ENCODE measurements at places on chromosomes 12 and 14.
A peak's percentile ranks its signal among the peaks of the same experiment; 100 is the strongest.

DNA sequence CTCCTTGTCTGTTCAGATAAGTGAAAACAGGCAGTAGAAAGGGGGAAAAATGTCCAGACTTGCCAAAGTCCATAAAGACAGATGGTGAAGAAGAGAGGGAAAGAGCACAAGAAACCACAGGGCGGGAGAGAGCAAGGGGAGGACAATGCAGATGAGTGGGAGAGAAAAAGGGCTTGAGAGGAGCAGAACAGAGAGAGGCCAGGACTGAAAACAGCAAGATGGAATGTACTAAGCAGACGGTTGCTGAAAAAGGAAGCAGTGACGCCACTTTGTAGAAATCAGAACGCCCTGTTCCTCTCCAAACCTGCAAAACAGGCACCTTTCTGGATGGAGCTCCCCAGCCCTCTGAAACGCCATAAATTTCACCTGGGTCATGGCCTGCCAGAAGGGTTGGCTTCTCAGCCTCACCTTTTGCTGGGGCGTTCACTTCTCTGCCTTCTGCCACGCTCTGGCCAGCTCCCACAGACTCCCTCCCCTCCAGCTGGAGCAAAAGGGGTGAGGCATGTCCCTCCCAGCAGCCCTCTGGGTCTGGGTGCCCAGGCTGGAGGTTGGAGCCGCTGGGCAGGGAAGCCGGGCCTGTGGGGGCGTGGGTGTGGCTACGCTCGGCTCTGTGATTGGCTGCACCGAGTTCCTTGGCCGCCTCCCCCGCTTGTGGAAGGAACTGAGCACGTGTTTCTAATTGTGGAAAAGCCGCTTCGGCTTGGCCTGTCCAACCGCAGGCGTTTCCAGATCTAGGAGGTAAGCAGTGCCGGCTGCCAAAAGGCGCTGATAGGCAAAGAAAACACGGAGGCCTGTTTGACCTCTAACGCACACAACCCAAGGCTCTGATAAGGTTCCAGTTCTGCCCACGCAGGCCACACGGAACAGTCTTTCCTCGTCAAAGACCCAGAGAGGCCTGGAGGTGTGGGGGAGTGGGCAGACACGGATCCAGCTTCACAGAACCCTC lies 29.3 kb downstream of the SLC7A8 start:
- DNase-seq, result no peak

- no peak for DNase-seq
Measured at GRCh38 chr14:23062002-23062401, 4.7 kb upstream of the CDH24 start.

DNA sequence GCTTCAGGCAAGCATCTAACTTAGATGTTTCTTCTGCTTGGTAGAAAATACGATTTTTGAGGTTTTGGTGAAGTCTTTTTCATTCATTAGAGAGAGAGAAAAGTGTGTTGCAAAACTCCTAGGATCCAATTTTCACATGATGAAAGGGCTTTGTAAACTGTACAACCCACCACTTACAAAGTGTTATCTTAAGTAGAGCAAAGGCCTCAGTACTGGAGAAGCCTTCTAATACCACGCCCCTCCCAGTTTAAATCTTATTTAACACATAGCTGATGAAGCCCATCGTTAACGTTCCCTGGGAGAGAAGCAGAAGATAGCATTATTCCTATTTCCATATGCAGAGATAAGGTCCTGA lies 869 bp downstream of the APOLD1 start:
- DNase-seq, result no peak

- no peak for DNase-seq
Measured at GRCh38 chr12:479161-479560, 19.4 kb downstream of the B4GALNT3 start.

- DNase-seq, result no peak
Measured at GRCh38 chr14:66717561-66718140, 209.7 kb downstream of the GPHN start.

GRCh38 chr14:59754256-59754655 lies 116.3 kb downstream of the RTN1 start:
- DNase-seq, result no peak

DNA sequence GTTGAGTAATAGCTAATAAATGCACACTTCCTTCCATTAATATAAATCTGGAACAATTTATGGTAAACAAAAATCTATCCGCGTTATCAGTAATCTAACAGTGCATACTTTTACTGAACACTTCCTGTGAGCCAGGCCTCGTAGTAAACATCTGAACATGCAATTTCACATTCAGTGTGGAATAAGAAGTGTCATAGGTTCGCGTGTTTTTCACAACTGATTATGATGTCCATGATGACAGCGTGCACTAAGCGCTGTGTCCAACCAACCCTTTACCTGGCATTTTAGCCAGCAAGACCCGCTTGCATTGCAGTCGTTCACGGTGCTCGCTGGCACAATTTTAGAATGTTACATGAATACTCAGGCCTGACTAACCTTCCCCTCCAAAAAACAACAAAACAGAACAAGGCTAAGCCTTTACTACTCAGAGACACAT lies 2.1 kb downstream of the PNMA1 start:
- no peak for DNase-seq

GRCh38 chr14:65019944-65020566 lies 33.4 kb downstream of the FNTB start:
- no peak for DNase-seq

DNA sequence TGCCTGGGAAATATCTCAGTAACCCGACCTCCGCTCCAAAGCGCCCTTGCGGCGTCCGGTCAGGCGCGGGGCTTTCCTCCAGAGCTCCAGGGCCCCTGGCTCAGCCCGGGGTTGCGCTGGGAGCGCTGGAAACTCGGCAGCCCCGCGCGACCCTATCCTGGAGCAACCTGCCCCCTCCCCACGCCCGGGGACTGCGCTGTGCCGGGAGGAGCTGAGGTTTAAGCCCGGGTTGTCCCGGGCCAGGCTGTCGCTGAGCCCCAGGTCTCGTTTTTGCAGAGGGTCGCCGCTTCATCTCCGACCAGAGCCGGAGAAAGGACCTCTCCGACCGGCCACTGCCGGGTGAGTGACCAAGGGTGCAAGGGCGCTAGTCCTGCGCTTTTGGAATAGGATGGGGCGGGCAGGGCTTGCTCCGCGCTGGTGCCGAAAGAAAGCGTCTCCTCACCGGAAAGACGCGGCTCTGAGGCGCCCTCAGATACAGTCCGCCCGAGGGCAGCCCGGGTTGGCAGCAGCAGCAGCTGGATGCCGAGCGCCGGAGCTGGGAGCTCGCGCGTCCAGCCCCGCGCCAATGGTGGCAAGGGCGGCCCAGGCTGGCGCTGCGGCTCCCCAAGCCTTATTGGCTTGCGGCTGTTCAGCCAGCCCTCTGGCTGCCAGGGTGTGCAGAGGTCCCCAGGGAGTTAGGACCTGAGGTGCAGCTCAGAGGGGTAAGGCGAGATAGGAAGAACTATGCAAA lies 1.5 kb downstream of the SPX start:
- peak; percentile 52 for DNase-seq

GRCh38 chr12:105077435-105077834 lies 6.8 kb downstream of the ALDH1L2 start:
- no peak for DNase-seq

GRCh38 chr12:94596596-94596995 lies 53.8 kb downstream of the TMCC3 start:
- no peak for DNase-seq

- DNase-seq, result no peak
Measured at GRCh38 chr12:112664569-112664968, 127.0 kb upstream of the RPH3A start.

- DNase-seq, result no peak
Measured at GRCh38 chr12:100141666-100141997, 1.0 kb downstream of the BLTP3B start.

DNA sequence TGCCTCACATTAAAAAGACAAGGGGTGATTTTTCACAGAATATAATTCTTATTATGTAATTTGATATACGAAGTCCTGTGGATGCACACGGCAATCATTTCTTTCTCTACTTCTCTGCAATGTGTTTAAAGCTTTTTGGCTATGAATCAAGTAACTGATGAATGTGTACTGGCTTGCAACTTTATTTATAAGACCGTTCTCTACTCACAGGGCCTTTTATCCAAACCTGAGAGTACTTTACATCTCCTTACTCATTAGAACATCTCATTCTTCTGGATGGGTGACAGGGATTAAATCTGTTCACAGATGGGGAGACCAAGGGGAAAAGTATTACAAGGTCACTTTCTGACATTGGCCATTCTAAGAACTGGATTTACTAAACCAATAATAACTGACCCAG lies 215.8 kb upstream of the DIO2 start:
- DNase-seq, result no peak

DNA sequence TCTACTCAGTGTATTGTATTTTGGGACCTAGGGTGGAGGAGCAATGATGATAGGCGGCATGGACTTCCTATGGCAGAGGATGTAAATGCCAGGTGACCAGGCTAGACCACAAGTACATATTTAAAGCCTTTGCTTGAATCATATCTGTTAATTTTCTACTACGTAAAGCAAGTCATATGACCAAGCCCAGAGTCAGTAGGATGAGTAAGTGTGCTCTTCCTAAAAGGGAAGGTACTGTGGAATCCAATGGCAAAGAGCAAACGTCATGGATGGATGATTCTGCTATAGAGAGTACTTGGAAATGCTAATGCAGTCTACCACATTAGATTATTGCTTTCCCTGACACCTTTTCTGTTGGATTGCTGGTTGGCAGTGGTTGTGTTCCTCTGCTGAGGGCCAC lies 16.8 kb downstream of the GPATCH2L start:
- DNase-seq, result no peak

DNA sequence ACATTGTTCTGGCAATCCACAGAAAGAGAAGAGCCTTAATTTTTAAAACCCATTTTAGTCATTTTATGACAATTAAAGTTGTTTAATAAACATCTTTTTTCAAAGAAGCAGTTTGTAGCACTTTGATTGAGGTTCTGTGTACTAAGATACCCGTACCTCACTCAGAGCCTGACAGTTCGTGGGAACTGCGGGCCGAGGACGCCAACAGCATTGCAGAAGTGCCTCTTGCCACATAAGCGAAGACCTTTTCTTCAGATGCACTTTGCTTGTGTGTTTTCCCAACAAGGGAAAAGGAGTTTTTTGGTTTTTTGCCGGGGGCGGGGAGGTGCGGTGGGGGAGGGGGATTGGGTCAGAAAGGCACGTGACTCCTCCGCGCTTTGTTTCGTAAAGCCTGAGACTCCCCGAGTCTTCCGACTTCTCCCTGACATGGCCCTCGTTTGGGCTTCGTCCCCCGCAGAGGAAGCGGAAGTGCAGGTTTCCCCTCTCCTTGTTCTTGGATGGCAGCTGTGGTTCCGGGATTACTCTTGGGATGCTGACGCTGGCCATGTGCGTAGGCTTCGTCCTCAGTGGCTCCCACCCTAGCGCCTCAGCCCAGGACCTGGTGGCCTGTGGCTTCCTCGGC lies 70.8 kb downstream of the WDR20 start:
- DNase-seq, result no peak

DNA sequence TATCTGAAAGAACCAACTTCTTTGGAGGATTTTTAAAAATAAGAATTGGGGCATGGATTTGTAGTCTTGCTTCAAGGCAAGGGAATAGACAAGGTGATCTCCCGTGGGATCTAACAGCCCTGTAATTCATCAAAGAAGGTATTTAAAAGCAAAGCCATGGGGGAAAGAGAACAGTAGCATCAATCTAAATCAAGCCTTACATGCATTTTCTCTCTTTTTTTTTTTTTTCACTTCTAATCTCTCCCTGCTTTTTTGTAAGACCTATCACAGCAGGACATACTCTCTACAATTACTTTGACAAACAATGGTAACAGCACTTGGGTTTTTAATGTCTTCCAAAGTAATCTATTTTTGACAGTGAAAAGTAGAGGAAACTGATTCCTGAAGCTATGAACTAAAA lies 367.9 kb downstream of the PAWR start:
- DNase-seq, result no peak

- no peak for DNase-seq
Measured at GRCh38 chr12:117002051-117002817, 91.5 kb downstream of the FBXW8 start.

DNA sequence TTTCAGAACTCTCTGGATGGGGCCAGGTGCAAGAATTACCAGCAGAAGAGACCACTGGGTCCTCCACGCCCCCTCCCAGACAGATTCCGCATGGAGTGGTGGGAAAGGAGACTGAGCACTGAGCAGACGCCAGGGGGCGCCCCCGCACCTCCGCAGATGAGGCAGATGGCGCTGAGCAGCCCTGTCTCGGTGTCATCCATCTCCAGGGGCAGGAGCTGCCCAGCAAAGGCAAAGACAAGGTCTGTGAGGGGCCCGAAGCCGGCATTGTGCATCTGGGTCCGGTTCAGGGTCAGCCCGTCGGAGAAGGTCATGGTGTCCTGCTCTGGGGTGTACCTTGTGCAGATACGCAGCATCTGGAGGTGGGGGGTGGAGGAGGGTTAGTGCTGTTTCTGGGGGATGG lies 6.3 kb upstream of the ITGB7 start:
- DNase-seq, result peak; percentile 74

DNA sequence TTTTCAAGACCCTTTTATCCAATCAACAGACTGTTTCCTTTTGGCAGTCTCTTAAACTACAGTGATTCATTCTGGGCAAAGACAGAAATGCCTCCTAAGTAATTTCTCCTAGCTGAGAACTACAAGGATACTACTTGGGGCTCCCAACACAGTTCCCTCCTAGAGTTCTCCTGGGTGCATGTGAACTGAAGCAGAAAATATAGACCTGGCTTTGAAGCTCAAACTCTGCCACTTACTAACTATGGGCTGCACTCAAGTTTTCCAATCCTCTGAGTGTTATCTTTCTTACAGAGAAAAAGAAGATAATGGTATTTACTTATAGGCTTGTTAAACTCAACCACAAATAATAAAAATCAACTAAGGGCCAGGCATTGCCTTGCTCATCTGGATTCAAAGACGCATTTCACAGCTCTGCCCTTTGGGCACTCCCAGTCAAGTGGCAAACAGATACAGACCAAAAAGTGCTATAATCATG lies 97.6 kb downstream of the EFCAB11 start:
- no peak for DNase-seq

GRCh38 chr12:108265505-108265904 lies 73.6 kb downstream of the CMKLR1 start:
- DNase-seq, result no peak

GRCh38 chr12:130517588-130517987 lies 179.9 kb downstream of the PIWIL1 start:
- no peak for DNase-seq
